Stimulated activated CD8-positive, alpha-beta memory T cell treated with anti-CD3 and anti-CD28 coated beads, Interleukin-2, amount 100 ng/mL, for 1 hour (primary cell): ENCODE measurements at places on chromosomes 12 and 14.
A peak's percentile ranks its signal among the peaks of the same experiment; 100 is the strongest.

DNA sequence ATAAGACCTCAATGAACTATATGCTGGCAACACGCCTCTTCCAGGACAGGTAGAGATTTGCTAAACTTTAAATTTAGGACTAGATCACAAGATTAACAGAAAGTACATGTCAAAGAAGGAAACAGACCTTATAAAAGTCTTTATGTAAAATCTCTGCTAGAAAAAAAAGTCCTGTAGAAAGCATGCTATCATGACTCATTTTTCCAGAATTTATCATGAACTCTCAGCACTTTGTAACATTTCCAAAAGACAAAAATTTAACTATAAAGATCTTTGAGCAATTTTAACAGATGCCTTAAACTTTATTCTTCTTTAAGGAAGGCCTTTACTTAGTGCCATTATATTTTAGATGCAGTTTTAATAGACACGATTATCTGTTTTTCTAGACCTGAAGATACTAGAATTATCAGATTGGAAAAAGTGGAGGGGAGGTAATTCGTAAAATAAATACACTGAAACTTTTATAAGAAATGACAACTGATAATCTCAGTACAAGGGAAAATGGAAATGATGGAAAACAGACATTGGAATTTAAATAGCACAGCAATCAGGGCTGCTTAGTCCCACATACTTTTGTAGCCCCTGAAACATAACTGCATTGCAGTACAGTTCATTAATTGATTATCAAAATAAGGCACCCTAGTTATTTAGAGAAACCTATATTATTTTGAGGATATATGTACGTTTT is 92.0 kb downstream of the TTLL5 start:
- DNase-seq = no peak

- peak; percentile 31 for DNase-seq
Observed at GRCh38 chr14:92686900-92687427, 61.5 kb downstream of the LGMN start.

- no peak for DNase-seq
Observed at GRCh38 chr12:22672951-22673350, 48.0 kb downstream of the ETNK1 start.

- DNase-seq = no peak
Observed at GRCh38 chr12:34354239-34355200, 332.2 kb downstream of the ALG10 start.
